ENCODE measurements at places on chromosomes 13 and 19. TPM values are rescaled to one million over a fixed set of nuclear protein-coding genes. Genes with fewer than 3 reads are reported as not detected.

The SLC27A1 gene
- 17.8 TPM for total RNA-seq

The POU2F2 gene
- total RNA-seq: 1.5 TPM

The LYPD3 gene
- total RNA-seq: 0.09 TPM

The DKKL1 gene
- 0.59 TPM for total RNA-seq

The ALOX5AP gene
- total RNA-seq: 6.8 TPM

The MYH14 gene
- not detected for total RNA-seq

The ZNF835 gene
- total RNA-seq: 0.09 TPM

The ZNF625 gene
- total RNA-seq: 14.5 TPM

The USF2 gene
- total RNA-seq: 45.1 TPM

The SLC5A5 gene
- total RNA-seq: not detected

The PNMA8A gene
- total RNA-seq: 16.3 TPM

The CLEC4M gene
- total RNA-seq: not detected

The KIR3DL1 gene
- total RNA-seq: not detected

The WDR62 gene
- total RNA-seq: 4.6 TPM

The STOML3 gene
- not detected for total RNA-seq

The CD37 gene
- total RNA-seq: under 0.01 TPM

The SIGLEC14 gene
- not detected for total RNA-seq

The PDCD2L gene
- 9.8 TPM for total RNA-seq

The IQCN gene
- total RNA-seq: 0.30 TPM

The ZNF439 gene
- total RNA-seq: 8.9 TPM

The LILRA6 gene
- total RNA-seq: not detected

The SIGLEC10 gene
- total RNA-seq: not detected

The SIAH3 gene
- not detected for total RNA-seq

The COL4A2 gene
- 2,384 TPM for total RNA-seq

The NTN5 gene
- 0.14 TPM for total RNA-seq

The CYP2A7 gene
- not detected for total RNA-seq

The IZUMO1 gene
- total RNA-seq: under 0.01 TPM

The KLK12 gene
- not detected for total RNA-seq

The RNF225 gene
- total RNA-seq: not detected

The CGB2 gene
- total RNA-seq: not detected

The ZNF563 gene
- total RNA-seq: 5.6 TPM

The MYO1F gene
- total RNA-seq: under 0.01 TPM

The SBK3 gene
- not detected for total RNA-seq

The SHD gene
- not detected for total RNA-seq

The PLA2G4C gene
- 17.5 TPM for total RNA-seq

The LRRC4B gene
- 0.18 TPM for total RNA-seq

The CERS1 gene
- total RNA-seq: 2.7 TPM
